ENCODE measurements at places on chromosomes 3 and 15.
A peak's percentile ranks its signal among the peaks of the same experiment; 100 is the strongest.

- no peaks in the 10 kb centered on the region for H3K4me1 ChIP-seq
- no peaks in the 10 kb centered on the region for H3K36me3 ChIP-seq
- H3K27me3 ChIP-seq = no peaks in the 10 kb centered on the region
- DNase-seq = no peak
- H3K27ac ChIP-seq = no peak overlapping the region
Measured at GRCh38 chr3:103421460-103421859, 986.6 kb downstream of the ZPLD1 start.

DNA sequence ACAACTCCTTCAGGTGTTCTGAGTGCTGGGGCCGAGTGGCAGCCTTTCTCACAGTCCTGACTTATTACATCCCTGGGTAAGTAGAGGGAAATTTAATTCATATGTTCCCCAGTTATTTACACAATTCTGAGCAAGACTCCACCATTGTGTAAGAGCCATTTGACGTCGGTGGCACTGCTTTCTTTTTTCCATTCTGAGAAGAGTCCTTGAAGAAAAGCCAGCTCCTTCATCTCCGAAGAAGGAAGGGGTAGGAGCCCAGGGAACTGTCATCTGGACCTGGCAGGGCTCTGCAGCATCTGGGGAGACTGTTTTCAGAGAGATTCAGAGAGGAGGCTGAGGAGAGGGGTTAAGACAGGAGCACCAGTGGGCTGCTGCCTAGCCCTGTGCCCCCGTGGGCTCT, 22.6 kb upstream of the MASP1 start:
- peaks cover 21% of the 10 kb centered on the region for H3K4me1 ChIP-seq
- H3K27me3 ChIP-seq = no peaks in the 10 kb centered on the region
- peak; percentile 21 for DNase-seq

DNA sequence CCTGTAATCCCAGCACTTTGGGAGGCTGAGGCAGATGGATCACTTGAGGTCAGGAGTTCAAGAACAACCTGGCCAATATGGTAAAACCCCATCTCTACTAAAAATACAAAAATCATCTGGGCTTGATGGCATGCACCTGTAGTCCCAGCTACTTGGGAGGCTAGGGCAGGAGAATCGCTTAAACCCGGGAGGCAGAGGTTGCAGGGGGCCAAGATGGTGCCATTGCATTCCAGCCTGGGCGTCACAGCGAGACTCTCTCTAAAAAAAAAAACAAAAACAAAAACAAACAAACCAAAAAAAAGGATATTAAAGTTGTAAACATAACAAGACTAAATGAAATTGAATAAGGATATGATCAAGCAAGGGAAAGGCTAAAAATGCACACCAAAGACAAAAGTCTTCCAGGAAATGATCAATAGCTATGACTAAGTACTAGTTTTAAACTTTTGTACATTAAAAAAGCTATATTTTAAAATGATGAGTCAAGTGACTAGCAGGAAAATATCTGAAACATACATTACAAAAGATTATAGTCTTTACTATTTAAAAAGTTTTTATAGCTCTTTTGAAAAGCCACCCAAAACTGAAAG, 28.6 kb downstream of the KLHL6 start:
- H3K4me3 ChIP-seq = no peak overlapping the region
- DNase-seq = no peak
- H3K4me1 ChIP-seq = no peaks in the 10 kb centered on the region

DNA sequence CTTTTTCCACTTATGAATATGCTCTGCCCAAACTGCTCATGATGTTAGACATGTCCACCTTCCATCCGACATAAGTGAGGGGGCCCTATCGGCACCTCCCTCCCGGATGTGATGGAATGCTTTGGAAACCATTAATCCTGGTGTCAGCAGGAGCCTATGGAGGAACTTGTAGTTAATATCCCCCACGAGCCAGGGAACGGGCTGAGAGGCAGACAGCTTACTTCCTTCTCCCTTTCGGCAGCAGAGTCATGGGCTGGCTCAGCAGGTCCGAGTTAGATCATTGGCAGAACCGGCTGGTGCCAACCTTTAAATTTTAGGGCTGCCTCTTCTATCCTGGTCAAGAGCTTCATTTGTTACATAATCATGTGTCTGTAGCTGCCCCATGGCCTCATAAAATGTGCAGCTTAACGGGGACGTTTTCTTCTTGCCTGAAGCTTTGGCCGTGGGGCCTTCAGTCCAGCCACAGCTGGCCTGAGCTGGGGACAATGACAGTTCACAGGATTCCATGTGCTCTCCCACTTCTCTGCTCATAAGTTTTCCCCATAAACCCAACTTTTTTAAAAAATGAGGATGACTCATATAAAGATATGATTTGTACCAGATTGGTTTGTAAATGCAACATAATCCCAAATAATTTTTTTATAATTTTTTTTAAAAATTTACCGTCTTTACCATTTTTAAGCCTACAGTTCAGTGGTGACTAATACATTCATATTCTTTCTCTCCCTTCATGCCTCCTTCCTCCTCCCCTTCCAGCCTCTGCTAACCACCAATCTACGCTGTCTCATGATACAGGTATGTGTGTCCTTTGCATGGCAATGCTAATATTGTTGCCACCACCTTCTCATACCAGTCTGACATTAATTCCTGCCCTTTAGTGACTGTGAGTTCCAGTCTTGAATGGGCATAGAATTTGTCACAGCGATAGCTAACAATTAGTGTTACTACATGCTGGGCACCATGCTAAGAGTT, 62.2 kb upstream of the RGMA start:
- H3K27me3 ChIP-seq = no peaks in the 10 kb centered on the region
- H3K4me1 ChIP-seq = no peaks in the 10 kb centered on the region
- no peaks in the 10 kb centered on the region for H3K36me3 ChIP-seq
- no peak overlapping the region for H3K27ac ChIP-seq
- no peak overlapping the region for H3K4me3 ChIP-seq

DNA sequence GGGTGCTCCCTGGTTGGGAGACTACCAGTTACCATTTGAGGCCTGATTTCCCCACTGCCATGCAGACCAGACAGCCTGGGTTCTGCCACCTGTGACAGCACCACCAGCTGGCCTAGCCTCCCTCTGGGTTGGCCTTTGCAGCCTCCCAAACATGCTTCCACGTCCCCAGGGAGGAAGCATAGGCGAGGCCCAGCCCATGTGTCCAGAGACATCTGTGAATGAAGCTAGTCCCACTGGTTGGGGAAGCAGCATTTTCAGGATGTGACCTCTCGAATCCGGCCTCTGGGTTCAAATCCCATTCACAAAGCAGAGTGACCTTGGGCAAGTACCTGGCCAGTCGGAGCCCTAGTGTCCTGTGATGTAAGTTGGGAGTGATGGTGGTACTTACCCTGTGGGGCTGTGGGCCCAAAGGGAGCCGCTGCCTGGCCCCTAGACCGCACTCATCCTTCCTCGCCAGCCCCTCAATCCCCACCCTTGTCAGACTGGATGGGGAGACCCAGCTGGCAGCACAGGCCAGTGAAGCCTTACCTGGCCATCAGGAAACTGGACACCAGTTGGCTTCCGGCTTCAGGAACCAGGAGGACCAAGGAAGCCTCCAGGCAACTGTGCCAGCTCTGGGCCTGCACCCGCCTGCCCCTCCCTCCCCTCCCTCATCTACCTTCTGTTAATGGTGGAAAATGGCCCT, 6.0 kb downstream of the KLF15 start:
- H3K27ac ChIP-seq = no peak overlapping the region
- 0 out of 2 replicates have a peak, but pooled peaks cover 2% of the 10 kb centered on the region for H3K4me1 ChIP-seq
- H3K4me3 ChIP-seq = no peak overlapping the region

- H3K36me3 ChIP-seq = no peaks in the 10 kb centered on the region
- DNase-seq = no peak
- no peaks in the 10 kb centered on the region for H3K4me1 ChIP-seq
- no peak overlapping the region for H3K4me3 ChIP-seq
Measured at GRCh38 chr3:106275592-106275991, 406.8 kb upstream of the CBLB start.

DNA sequence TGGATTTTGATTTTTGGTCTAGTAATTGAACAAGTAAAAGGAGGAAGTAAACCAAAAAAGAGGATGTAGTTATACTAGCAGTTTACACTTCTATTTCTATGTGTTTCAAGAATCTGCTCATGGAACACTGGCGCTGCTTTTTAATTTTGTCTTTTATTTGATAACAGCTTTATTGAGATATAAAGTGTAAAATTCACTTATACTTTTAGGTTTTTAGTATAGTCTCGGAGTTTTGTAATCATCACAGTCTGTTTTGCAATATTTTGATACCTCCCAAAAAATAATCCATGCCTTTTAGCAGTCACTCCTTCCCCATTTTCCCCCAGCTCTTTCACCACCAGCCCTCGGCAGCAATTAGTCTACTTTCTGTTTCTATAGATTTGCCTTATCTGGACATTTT, 18.0 kb downstream of the UBE2E2 start:
- H3K4me1 ChIP-seq = peaks cover 4% of the 10 kb centered on the region
- H3K27me3 ChIP-seq = no peaks in the 10 kb centered on the region
- no peak overlapping the region for H3K4me3 ChIP-seq
- no peaks in the 10 kb centered on the region for H3K36me3 ChIP-seq
- H3K27ac ChIP-seq = no peak overlapping the region

GRCh38 chr15:48190932-48191573, 412 bp upstream of the CTXN2 start:
- DNase-seq = peak; percentile 66
- no peaks in the 10 kb centered on the region for H3K4me1 ChIP-seq
- H3K27ac ChIP-seq = no peak overlapping the region
- H3K4me3 ChIP-seq = no peak overlapping the region
- H3K27me3 ChIP-seq = no peaks in the 10 kb centered on the region
- no peaks in the 10 kb centered on the region for H3K36me3 ChIP-seq

GRCh38 chr3:140829796-140830195, 111.8 kb upstream of the SLC25A36 start:
- H3K4me3 ChIP-seq = no peak overlapping the region
- no peak for DNase-seq
- H3K27me3 ChIP-seq = no peaks in the 10 kb centered on the region
- no peak overlapping the region for H3K27ac ChIP-seq
- H3K36me3 ChIP-seq = no peaks in the 10 kb centered on the region
- H3K4me1 ChIP-seq = no peaks in the 10 kb centered on the region

DNA sequence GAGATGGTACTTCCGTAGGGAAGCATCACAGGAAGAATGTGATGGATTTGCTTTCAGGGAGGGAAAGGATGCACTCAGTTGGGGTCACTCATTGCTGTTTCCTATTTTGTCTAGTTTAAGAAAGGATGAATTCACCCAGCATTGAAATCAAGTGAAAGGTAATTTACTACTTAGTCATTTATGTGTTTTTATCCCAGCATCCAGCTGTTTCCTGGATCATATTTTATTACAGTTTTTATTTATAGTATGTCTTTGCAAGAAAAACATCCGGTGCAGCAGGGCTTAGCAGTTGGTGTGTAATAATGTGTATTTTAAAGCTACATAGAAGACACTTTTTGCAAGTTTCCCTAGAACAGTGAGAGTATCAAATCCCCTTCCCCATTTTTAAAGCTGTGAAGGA, 37.4 kb upstream of the GOLGA8B start:
- H3K36me3 ChIP-seq = no peaks in the 10 kb centered on the region
- no peaks in the 10 kb centered on the region for H3K4me1 ChIP-seq
- no peak for DNase-seq
- no peak overlapping the region for H3K27ac ChIP-seq
- no peak overlapping the region for H3K4me3 ChIP-seq
- 0 out of 2 replicates have a peak, but pooled peaks cover 10% of the 10 kb centered on the region for H3K27me3 ChIP-seq

- no peak overlapping the region for H3K27ac ChIP-seq
- no peaks in the 10 kb centered on the region for H3K27me3 ChIP-seq
- no peaks in the 10 kb centered on the region for H3K36me3 ChIP-seq
- no peak for DNase-seq
Measured at GRCh38 chr15:55894399-55894965, 98.9 kb downstream of the NEDD4 start.

- no peak overlapping the region for H3K27ac ChIP-seq
- H3K4me1 ChIP-seq = peaks cover 15% of the 10 kb centered on the region
- DNase-seq = peak; percentile 64
- no peaks in the 10 kb centered on the region for H3K27me3 ChIP-seq
- H3K36me3 ChIP-seq = no peaks in the 10 kb centered on the region
Measured at GRCh38 chr3:60555686-60556354, 695.4 kb downstream of the FHIT start.

- H3K4me1 ChIP-seq = no peaks in the 10 kb centered on the region
- DNase-seq = no peak
- no peak overlapping the region for H3K4me3 ChIP-seq
- no peak overlapping the region for H3K27ac ChIP-seq
Measured at GRCh38 chr3:12384451-12385233, 95.8 kb downstream of the PPARG start.

- no peak overlapping the region for H3K4me3 ChIP-seq
- no peaks in the 10 kb centered on the region for H3K27me3 ChIP-seq
- H3K4me1 ChIP-seq = no peaks in the 10 kb centered on the region
- DNase-seq = no peak
- no peak overlapping the region for H3K27ac ChIP-seq
- no peaks in the 10 kb centered on the region for H3K36me3 ChIP-seq
Measured at GRCh38 chr3:57605683-57606082, 8.5 kb upstream of the ARF4 start.

DNA sequence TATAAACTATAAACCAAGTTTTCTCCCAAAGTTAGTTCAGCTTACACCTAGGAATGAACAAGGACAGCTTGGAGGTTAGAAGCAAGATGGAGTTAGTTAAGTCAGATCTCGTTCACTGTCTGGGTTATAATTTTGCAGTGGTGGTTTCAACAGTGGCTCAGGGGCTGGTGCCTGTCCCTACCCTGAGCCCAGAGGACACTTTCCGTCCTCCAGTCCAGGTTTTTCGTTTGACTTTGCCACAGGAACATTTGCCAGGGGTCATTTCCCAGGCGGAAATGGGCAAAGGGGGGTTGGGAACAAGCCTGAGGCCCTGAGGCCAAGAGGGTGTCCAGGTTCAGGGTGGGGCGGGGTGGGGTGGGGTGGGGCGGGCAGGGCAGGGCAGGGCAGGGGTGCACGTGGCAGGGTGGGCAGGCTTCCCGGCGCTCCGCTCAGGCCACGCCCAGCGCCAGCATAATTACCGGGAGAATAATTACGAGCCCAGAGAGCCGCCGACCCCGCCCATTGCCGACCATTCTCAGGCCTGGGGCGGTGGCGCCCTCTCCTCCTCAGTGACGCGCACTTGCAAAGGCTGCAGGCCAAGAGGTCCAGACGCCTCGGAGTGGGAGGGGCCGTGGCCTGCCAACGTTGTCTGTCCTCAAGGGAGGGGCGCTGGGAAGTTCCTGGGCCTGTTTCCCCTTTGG, 70.4 kb downstream of the KLF13 start:
- peak overlapping the region; percentile 91 for H3K27ac ChIP-seq
- no peaks in the 10 kb centered on the region for H3K36me3 ChIP-seq
- H3K4me3 ChIP-seq = no peak overlapping the region
- H3K27me3 ChIP-seq = no peaks in the 10 kb centered on the region
- DNase-seq = peak; percentile 92

GRCh38 chr3:153160451-153161137, 1.4 kb upstream of the RAP2B start:
- H3K36me3 ChIP-seq = no peaks in the 10 kb centered on the region
- DNase-seq = peak; percentile 96
- no peaks in the 10 kb centered on the region for H3K27me3 ChIP-seq
- H3K4me1 ChIP-seq = peaks cover 16% of the 10 kb centered on the region
